CD4-positive, alpha-beta memory T cell (primary cell): ENCODE measurements at places on chromosomes 1 and 21.

DNA sequence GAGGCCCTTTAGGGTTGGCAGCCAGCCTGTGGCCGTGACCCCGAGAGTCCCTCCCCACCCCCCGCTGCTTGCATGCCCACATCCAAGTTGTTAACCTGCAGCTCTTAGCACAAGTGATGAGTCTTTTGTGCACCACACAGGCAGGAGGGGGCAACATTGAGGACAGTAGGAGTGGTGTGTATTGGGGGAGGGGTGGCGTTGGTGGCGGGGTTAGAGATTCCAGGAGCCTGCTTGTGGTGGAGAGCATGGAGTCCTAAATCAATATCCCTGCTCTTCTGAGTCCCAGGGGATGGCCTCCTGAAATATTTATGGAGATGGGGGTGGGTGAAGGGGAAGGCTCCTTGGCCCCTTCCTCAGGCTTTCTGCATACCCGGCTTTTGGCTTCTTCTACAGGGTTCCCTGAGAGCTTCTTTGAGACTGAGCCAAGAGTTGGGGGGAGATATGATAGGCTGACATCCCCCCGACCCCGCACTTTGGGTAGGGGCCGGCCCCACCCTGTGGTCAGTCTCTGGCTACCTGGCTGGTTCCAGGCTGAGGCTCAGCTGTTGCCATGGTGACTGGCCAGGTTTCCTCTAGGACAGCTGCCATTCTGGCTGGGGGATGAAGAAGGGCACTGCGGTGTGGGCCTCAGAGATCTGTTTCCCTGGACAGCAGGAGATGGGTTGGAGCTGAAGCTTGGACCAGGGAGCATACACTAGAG is 5.0 kb downstream of the CHRNB2 start:
- no peak for DNase-seq

- no peak for DNase-seq
These were observed 336.0 kb upstream of the NR5A2 start for GRCh38 chr1:199691540-199691939.

GRCh38 chr1:71908303-71908702 is 374.0 kb downstream of the NEGR1 start:
- no peak for DNase-seq

GRCh38 chr1:113929750-113930498 is 800 bp downstream of the HIPK1 start:
- peak; percentile 87 for DNase-seq

- no peak for DNase-seq
These were observed 99.7 kb downstream of the JAK1 start for GRCh38 chr1:64866689-64867088.

DNA sequence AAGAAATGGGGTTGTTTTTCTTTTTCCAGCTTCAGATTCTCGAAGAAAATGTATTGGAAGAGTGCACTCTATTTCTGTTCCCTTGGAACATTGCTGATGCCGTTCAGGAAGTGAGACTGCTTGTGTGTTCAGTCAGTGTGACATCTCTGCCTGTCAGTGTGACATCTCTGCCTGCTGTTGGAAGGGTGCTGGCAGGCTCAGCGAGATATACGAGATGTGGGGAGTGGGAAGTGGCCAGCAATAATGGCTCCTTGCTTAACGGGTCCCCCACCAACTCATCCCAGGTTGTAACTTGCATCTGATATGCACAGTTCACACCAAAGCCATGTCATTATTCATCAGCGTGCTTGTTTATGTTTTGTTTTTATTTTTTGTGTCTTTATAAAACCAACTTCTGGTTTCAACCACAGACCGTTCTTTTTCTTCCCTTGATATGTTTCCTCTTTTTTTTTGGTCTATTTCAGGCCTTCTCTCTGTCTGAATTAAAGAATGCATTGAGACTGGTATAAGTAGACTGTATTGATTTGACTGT is 145.4 kb downstream of the GALNT2 start:
- no peak for DNase-seq

DNA sequence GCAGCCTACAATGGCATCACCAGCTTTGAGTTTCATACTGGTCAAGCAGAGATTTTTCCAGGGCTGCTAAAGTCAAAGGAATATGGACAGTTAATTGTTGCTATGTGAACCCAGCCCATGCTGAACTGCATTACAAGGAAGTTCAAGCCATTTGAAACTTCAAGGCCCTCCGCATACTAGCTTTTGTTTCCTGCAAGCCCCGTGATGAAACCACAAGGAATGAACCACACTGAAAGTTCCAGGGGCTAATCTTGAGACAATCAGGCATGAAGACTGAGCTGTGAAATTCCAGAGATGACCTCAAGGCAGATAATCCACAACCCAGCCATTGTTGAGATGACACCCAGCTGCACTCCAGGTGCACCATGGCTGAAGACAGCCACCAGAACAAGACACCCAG is 180.8 kb downstream of the C1orf21 start:
- no peak for DNase-seq

GRCh38 chr1:22915816-22916470 is 56.7 kb downstream of the LACTBL1 start:
- no peak for DNase-seq

DNA sequence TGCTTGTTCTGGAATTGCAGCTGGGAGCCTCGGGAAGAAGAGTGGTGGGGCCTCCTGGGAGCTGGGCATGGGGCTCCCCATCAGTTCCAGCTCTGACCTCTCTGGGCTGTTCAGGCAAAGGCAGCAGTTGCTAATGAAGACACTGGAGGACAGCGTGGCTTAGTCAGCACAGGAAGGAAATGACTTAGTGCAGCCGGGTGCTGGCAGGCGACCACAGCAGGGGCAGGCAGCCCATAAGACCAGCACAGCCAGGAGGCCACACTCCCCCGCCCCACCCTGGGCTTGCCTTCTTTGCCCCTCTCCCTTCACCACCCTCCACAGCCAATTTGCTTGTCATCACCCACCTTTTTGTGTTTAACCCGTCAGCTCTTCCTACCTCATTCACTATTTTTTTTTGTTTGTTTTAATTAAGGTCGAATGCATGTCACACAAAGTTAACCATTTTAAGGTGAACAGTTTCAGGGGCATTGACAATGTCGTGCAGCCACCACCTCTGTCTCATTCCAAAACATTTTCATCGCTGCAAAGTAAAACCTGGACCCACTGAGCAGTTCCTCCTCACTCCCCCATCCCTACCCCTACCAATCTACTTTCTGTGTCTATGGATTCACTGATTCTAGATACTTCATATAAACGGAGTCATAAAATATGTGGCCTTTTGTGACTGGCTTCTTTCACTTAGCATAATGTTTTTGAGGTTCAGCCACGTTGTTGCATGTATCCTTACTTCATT is 10.9 kb downstream of the OLIG2 start:
- no peak for DNase-seq

- no peak for DNase-seq
These were observed 115.5 kb downstream of the RERE start for GRCh38 chr1:8701794-8702471.

DNA sequence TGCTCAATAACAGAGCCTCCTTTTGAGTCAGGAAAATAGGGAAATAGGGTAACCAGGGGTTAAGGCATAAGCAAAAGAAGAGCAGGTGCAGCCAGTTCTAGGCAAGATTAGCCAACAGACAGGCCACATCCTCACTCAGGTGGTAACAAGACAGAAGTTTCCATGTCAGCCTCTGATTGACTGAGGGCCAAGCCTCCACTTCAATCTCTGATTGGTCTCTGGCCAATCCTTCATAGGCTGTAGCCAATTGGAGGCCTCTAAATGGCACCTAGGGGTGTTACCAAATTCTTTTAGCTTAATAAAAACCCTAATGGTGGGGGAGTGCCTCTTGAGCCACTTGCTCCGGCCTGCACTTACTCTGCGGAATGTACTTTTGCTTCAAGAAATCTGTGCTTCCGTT is 37.2 kb downstream of the LACTBL1 start:
- DNase-seq = no peak

DNA sequence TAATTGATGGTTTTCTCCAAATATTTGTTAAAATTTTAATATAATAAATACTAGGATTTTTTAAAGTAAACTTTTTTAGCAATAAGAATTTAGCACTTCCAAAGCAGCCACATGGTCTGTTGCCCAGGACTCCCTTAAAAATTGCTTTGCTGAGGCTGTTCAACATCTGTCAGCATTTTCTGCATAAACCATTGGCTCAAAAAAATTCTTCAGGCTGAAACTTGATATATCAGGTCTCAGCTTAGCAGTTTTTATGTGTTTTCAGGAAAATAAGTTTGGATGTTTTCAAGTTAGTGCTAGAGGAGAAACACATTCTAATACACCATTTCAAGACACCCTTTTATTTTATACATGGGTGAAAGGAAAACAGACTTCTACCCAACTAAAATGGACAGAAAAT is 69.1 kb upstream of the C1orf105 start:
- DNase-seq = no peak

DNA sequence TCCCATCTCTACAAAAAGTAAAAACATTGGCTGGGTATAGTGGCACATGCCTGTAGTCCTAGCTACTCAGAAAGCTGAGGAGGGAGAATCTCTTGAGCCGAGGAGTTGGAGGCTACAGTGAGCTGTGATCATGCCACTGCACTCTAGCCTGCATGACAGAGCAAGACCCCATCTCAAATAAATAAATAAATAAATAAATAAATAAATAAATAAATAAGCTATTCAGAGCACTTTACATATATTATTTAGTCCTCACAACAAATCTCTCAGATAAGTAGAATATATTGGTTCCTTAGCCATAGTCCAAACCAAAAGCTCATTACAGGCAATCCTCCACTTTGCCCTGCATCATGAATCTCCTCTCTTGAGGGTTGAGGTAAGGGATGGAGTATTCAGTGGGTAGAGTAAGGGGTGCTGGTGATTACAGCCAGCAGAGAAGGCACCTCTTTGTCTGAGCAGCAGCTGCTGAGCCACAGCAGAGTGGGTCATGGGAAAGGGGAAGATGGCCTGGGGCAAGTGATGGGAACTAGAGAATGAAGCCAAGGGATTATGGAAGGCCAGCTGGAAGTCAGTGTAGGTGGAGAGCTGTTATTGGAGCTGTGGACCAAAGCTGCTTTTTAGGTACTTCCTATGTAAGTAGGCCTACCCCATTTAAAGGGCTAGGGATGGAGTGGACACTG is 115.5 kb upstream of the ZNF644 start:
- no peak for DNase-seq

GRCh38 chr1:29838738-29839320 is 602.5 kb downstream of the PTPRU start:
- DNase-seq = no peak

DNA sequence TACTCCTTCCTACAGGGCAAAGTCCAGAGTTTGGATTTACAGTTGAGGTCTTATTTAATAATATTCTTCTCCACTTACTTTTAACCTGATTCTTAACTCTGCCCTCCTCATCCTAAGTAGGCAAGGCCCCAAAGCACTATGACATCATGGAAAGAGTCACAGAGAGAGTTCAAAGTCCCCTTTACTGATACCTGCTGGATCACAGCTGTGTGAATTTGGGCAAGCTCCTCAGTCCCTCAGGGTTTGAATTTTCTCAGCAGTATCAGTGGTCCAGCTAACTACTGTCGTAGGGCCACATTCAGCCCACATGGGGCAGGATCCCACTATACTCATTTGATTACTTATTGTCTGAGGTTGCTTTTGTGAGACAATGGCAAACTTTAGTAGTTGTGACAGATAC is 16.0 kb downstream of the TYW3 start:
- DNase-seq = no peak

GRCh38 chr1:42221456-42221855 is 56.9 kb upstream of the GUCA2A start:
- DNase-seq = no peak

DNA sequence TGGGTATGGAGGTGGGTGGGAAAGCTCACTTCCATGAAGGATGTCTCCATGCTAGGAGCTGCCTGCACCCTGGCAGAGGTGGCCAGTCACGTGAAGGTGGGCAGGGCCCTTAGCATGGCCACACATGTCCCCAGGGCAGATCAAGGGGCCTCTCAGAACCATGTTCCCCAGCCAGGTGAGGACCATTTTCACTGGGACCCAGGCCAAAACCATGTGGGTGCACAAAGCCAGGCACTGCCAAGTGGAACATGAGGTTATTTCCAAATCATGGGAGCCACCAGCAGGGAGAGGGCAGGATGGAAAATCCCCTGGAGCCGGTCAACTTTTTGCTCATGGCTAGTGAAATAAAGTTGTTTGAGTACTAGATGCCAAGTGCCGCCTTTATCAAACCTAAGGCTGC is 9.7 kb downstream of the ZNF692 start:
- DNase-seq = no peak

- DNase-seq = no peak
These were observed 11.5 kb downstream of the TEX46 start for GRCh38 chr1:23004112-23004511.

DNA sequence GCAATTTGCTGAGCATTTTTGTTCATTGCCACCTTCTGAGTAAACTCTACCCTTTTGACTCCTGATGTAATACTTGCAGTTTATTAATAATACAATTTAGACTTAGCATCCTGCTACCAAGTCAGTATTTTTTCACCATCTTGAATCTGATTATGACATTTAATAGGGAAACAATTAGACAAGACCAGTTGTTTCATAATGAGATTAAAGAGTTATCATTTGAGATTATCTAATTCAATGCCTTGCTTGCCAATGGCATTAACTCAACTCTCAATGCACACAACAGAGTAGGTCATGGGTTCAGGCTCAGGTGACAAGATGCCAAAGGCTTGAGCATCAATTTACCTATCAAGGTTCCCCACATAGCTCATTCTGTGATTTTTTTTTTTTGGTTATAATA is 488.4 kb downstream of the DISC1 start:
- DNase-seq = no peak

DNA sequence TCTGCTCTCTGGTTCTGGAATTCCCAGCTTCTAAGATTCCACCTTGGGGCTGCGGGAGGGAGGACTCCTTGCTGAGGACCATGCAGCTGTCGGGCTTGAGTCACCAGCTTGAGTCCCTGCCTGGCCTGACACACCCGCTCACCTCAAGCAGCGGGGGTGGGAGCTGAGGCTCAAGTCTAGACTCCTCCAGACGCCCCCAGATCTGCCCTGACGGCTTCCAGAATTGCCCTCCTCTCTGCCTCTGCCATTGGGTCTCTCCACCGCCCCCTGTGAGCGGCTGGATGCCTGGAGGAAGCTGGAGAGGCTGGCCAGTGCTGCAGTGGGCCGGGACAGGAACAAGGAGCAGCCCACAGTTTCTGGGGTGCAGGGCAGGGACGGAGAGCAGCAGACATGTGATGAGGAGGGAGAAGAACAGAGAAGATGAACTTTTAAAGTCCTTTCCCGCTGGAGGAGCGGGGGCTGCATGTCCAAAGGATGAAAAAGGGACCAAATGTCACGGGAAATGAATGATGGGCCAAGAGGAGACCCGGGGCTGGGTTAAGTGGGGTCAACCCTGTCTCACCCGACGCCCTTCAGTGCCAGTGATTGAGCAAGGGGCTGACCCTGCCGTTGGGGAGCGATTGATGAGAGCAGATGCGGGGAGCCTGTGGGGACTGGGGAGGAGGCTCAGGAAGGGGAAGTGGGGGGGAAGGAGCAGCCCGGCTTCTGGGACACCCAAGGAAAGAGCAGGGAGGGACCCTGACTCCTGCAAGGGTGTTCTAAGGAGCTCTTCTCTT is 13.5 kb downstream of the CRABP2 start:
- no peak for DNase-seq

- no peak for DNase-seq
These were observed 48.1 kb upstream of the CD46 start for GRCh38 chr1:207703712-207704111.
